ENCODE measurements at places on chromosomes 6 and 20. TPM values are rescaled to one million over a fixed set of nuclear protein-coding genes. Genes with fewer than 3 reads are reported as not detected.

DNA sequence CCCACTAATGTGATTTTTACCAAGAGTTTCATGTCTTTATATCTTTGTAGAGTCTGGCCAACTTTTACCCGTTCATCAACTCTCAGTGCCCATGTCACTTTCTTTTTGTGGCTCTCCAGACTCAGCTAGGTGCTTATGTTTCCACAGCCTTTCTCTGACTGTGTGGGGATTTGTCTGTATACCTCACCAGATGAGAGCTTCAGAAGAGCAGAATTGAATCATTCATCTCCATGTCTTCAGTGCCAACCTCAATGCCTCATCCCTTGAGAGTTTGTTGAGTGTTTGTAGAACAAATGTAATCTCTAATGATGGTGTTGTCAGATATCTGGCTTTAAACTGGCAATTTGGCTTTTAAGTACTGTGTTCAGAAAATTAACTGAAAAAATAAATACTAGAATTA is 16.8 kb upstream of the CCN2 start:
- H3K27me3 ChIP-seq, result no peaks in the 10 kb centered on the region
- H3K36me3 ChIP-seq, result no peaks in the 10 kb centered on the region
- no peaks in the 10 kb centered on the region for H3K4me1 ChIP-seq
- H3K4me3 ChIP-seq, result no peak overlapping the region

DNA sequence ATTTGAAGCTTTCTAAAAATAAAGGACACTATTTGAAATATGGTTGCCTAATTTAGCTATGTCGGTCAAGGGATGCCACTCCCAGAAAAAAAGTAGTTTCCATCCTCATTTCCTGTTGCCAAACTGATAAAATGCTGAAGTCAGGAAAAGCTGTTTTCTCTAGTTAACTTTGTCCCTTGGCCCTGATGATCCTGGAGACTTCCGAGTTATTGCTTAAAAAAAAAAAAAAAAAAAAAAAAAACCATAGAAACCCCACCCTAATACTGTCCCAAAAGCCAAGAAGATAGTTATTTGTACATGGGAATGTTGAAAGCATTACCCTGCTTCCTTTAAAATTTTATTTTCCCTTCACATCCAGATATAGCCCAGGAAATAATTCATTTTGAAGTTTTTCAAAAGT is 236.7 kb downstream of the SOD2 start:
- H3K27ac ChIP-seq, result no peak overlapping the region
- no peaks in the 10 kb centered on the region for H3K4me1 ChIP-seq
- DNase-seq, result no peak
- no peaks in the 10 kb centered on the region for H3K36me3 ChIP-seq

GRCh38 chr6:116287689-116288282 is 8.1 kb upstream of the TSPYL1 start:
- H3K4me1 ChIP-seq, result no peaks in the 10 kb centered on the region
- H3K4me3 ChIP-seq, result no peak overlapping the region
- DNase-seq, result no peak

DNA sequence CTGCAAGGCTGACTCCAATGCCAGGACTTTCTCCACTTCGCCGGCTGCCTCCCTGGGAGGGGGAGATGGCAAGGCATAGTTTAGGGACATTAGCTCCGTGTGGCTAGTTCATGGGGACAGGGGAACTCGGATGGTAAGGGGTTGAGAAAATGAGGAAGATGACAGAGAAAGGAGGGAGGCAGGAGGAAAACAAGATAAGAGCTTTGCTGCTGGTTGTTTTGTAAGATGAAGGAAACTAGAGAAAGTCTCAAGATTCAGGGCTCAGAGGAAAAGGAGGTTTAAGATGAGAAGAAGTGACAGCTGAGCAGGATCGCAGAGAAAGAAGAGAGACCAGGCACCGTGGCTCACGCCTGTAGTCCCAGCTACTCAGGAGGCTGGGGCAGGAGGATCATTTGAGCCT is 180.9 kb upstream of the RREB1 start:
- no peaks in the 10 kb centered on the region for H3K27me3 ChIP-seq
- peak overlapping the region; percentile 54 for H3K27ac ChIP-seq
- no peak for DNase-seq

GRCh38 chr6:149347067-149347466 is 29.6 kb downstream of the TAB2 start:
- H3K4me3 ChIP-seq, result no peak overlapping the region
- DNase-seq, result no peak
- peaks cover 14% of the 10 kb centered on the region for H3K4me1 ChIP-seq
- H3K27ac ChIP-seq, result no peak overlapping the region
- no peaks in the 10 kb centered on the region for H3K27me3 ChIP-seq

DNA sequence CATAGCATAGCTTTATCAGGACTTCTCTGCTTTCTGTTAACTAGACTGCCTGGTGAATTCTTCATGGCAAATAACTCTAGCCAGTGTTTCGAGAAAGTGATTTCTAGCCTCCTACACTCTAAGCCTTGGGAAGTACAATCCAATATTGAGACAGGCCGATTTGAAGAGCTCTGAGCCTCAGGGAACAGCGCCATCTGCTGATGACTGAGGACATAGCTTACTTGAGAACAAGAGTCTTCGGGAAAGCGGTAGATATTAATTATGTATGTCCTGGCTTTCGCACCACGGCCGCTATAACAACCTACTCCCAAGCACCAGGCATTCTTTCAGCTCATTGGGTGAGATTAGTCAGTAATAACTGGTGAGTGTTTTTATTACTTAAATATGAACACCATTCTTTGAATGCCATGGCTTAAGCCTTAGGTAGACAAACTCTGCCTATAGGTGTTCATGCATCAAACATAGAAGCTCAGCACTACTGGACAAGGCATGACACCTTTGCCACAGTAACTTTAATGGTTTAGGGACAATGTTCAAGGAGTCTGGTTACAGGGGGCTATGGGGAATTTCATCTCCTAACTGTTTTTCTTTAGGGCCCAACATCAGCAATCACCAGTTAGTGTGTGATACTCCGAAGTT is 518.6 kb downstream of the BMP2 start:
- DNase-seq, result no peak
- no peak overlapping the region for H3K4me3 ChIP-seq
- no peaks in the 10 kb centered on the region for H3K27me3 ChIP-seq
- no peaks in the 10 kb centered on the region for H3K36me3 ChIP-seq
- H3K27ac ChIP-seq, result no peak overlapping the region

DNA sequence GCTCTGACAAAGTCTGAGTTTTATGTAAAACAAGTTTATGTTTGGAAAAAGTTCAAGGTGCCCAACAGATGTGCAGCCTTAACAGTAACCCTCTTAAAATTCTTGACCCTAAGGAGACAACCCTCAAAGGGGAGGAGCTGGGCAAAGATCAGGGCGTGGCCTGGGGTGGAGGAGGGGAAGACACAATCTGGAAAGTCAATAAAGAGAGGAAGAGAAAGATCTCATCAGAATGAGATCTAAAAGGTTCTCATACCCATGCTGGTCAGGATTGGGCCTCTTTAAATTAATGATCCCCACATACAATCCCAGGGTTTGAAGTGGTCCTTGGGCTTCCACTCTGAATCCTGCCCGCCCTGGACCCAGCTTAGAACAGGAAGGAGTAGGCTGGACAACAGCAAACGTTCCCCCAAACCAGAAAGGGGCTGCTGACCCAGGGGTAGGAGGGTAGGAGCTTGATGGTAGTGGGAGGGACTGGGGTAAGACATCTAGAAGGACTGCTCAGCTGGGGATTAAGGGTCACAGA is 33.0 kb downstream of the FOXP4 start:
- H3K27ac ChIP-seq, result no peak overlapping the region
- no peak overlapping the region for H3K4me3 ChIP-seq
- no peak for DNase-seq
- no peaks in the 10 kb centered on the region for H3K27me3 ChIP-seq

GRCh38 chr6:63824722-63825121 is 189.1 kb downstream of the PHF3 start:
- no peak for DNase-seq
- no peak overlapping the region for H3K4me3 ChIP-seq
- H3K27ac ChIP-seq, result no peak overlapping the region
- H3K27me3 ChIP-seq, result no peaks in the 10 kb centered on the region

- no peak overlapping the region for H3K4me3 ChIP-seq
- no peak for DNase-seq
- no peaks in the 10 kb centered on the region for H3K36me3 ChIP-seq
- no peak overlapping the region for H3K27ac ChIP-seq
- H3K4me1 ChIP-seq, result no peaks in the 10 kb centered on the region
Observed at GRCh38 chr6:167102318-167102717, 20.6 kb upstream of the CCR6 start.

DNA sequence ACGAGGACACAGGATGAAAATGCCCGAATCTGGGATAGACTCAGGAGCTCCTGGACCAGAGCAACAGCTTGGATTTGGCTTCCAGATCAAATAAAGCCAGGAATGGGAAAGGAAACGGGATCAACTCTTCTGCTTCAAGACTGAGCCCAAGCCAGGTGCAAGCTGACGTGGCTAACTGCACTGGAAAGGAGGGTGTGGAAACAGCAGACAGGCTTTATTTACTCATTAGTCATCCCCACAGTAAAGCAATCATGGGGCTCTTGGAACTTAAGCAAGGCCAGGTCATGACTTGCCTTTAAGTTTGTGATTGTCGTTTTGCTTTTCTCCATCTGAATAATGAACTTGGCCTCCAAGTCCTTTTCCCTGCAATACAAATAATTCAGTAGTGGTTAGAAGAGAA is 45.2 kb downstream of the KIF16B start:
- H3K27ac ChIP-seq, result no peak overlapping the region
- H3K36me3 ChIP-seq, result peaks cover 6% of the 10 kb centered on the region
- no peaks in the 10 kb centered on the region for H3K4me1 ChIP-seq
- no peak overlapping the region for H3K4me3 ChIP-seq

GNMT gene
- 1.9 TPM for total RNA-seq

GFRA4 gene
- not detected for total RNA-seq

NDUFAF4 gene
- total RNA-seq, result 23.9 TPM

KIZ gene
- 29.3 TPM for total RNA-seq

Measured in upper lobe of left lung (tissue), 6 donors.